ENCODE measurements at places on chromosomes 11 and 22.

- no peak for DNase-seq
These were observed 4.0 kb downstream of the TAF10 start for GRCh38 chr11:6608011-6608410.

DNA sequence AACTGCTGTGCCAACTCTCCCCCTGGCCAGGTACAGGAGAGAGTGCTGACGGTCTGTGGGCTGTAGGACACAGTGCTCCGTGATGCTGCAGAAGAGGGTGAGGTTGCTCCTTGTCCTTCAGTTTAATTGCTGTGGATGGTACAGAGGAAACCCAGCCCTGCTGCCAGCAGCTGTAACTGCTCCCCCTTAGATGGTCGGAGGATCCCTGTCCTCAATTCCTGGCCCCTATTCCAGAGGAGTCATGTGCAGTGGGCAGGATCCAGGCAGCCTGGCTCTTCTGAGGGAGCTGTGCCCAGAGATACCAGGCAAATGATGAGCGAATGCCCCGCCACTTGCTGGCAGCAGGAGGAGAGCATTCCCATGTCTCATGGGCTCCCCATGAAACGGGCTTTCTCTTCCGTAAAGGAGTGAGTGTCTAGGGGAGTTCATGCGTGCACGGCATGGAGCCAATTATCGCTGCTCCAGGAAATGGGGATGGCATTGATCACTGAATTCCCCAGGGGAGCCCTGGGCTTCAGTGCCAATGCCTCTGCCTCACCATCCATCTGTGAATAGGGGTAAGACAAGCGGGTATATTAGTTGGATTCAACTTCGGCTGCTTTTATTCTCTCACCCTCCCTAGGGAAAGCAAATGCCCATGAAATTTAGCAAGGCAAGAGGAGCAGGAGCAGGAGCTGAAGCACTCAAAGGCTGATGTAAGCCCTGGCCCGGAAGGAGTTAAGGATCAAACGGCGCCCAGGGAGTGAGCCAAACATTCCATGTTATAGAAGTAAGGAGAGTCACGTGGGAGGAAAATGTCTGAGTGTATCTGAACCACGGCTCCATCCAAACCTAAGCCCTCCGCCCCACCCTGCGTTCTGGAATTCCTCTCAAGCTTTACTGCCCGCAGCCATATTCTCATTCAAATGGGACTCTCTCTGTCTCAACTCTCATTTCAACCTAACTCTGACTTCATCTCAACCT is 51.0 kb upstream of the CSNK2A3 start:
- no peak for DNase-seq

DNA sequence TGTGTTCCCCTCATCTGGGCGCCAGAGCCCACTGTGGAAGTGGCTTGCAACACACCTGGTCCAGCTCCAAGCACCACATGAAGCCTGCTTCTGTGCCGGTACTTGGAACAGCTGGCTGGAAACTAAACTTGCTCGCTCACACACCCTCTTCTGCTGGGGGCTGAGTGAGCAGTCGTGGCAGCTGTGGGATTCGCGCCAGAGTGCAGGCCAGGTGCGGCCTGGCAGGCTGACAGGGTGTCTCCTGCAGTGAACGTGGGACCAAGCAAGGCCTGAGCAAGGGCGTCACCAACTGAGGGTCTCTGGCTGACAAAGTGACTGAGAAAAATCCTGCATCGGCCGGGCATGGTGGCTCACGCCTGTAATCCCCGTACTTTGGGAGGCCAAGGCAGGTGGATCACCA is 15.2 kb downstream of the SMC1B start:
- DNase-seq = no peak

- no peak for DNase-seq
These were observed 71.3 kb downstream of the BCR start for GRCh38 chr22:23251445-23252093.

GRCh38 chr11:102812188-102812587 is 14.2 kb upstream of the MMP1 start:
- DNase-seq = no peak

DNA sequence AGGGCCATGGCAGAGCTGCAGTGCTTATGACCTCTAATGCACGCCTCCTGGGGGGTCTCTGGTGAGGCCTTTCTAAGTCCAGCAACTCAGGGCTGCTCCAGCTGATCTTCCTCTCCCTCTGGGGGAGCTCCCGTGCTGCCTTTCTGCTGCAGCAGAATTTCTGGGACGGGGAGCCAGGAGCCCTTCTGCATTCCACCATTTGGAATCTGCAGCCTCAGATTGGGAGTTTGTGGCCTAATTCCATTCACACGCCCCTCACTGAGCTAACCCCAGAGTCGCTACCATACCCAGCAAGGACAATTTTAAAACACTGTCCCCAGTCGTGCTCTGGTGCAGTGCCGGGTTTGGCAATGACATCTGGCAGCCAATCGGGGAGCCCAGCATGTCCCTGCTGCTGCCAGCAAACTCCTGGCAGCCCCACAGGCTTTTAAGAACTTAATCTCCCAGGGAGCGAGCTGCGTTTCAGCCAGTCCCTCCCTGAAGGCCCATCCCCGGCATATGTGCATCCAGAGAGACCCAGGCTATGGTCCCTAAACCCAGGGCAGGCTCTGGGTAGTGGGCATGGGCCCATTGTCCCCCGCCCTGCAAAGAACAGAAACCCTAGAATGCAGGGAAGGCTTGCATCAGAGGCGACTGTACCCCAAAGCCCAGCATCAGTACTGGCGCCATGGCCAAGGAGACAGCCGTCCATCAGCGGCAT is 4.7 kb downstream of the SHANK2 start:
- no peak for DNase-seq

GRCh38 chr11:107567739-107568335 is 2.3 kb upstream of the ALKBH8 start:
- DNase-seq = no peak

DNA sequence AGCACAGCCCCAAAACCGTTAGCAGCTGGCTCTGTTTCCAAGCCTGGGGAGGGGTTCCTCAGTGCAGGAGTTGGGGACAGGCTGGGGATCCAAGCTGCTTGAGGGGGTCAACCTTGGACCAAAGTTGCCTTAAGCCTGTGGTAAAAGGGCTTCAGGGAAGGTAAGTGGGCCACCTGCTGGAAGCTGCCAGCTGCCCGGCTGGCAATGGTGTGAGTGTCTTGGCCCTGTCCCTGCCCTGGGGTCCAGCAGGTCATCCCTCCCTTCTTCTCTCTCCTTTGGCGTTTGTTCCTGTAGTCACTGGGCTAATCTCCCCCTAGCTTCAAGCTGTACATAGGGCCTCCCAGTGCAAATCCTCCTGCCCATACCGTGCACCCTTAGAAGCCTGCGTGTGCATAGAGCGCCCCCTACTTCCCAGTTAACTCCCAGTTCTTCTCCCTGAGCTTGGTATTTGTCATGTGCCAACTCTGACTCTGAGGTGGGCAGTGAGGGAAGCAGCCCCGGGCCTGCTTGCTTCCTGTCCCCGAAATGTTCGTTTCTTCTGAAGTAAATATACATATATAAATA is 4.4 kb downstream of the TMEM258 start:
- no peak for DNase-seq

GRCh38 chr11:86186386-86186785 is 58.2 kb upstream of the EED start:
- DNase-seq = no peak

DNA sequence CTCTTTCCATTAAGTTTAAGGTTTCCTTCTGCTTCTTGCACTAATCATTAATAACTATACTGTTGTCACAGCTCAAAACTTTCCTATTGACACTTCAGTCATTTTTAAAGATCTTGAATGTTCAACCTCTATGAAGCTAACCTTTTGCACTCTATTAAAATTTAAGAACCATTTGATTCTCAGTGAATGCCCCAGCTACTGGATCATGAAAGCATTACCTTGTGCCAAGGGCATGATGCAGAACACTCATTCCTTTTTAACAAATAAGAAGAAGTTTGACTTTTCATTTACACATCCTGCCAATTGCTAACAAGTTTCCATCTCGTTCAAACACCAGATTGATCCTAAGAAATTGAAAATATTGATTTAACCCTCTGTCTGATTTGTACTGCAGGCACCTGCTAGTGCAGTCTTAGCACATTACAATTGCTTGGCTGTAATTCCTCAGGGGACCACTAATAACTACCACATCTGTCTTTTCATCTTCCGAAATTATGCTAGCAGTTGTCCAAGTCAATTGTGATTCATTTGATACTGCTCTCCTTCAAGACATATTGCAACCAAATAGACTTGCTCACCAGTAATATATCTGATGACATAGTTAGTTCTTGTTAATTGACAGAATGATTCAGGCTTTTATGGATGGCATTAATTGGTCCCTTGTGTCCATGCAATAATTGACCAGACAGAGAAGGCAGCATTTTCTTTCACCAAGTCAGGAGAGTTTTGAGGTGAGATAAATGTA is 158.4 kb downstream of the TEAD1 start:
- DNase-seq = no peak

DNA sequence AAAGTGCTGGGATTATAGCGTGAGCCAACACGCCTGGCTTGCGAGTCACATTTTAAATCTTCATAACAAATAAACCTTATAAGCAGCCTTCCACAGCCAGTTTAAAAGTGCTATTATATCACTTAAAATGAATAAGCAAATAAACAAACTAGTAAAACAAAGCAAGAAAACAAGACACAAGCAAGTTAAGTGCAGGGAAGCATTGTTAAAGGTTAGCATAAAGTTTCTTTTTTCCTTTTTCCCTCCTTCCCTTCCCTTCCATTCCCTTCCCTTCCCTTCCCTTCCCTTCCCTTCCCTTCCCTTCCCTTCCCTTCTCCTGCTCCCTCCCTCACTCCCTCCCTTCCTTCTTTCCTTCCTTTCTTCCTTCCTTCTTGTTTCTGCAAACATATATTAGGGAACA is 278.7 kb downstream of the OPCML start:
- no peak for DNase-seq

DNA sequence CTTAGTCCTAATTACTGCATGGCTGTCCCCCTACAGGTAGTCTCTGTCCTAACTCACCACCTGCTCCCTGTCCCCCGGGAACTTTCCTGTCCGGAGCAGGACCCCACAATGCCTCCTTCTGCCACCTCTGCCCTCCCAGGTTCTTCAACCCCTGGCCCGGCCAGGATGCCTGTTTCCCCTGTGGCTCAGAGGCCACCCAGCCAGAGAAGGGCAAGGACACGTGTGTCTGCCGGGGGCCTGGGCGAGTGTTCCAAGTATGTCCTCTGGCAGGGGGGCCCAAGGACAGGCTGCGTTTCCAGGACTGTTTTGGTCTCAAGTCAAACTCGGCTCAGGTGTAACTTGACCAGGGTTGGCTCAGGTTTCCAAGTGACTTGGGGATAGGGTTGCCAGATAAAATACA is 63.8 kb downstream of the BTG4 start:
- no peak for DNase-seq

DNA sequence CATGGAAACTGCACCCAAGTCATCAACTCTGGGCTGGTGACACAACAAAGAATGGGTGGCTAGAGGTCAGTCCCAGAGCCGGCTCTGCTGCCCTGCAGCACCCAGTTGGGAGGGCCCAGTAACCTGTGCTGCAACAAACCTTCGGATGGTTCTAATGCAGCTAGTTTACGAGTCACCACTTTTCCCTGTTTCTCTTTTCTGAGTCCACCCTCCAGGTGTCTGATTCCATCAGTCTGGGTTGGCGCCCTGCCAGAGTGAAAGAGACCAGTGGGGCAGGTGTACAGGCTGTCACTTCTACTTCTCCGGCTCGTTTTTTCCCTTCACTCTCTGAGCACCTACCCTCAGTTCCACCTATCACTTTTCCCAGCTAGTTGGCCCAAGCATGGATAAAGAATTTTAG is 572.9 kb downstream of the NTM start:
- no peak for DNase-seq

DNA sequence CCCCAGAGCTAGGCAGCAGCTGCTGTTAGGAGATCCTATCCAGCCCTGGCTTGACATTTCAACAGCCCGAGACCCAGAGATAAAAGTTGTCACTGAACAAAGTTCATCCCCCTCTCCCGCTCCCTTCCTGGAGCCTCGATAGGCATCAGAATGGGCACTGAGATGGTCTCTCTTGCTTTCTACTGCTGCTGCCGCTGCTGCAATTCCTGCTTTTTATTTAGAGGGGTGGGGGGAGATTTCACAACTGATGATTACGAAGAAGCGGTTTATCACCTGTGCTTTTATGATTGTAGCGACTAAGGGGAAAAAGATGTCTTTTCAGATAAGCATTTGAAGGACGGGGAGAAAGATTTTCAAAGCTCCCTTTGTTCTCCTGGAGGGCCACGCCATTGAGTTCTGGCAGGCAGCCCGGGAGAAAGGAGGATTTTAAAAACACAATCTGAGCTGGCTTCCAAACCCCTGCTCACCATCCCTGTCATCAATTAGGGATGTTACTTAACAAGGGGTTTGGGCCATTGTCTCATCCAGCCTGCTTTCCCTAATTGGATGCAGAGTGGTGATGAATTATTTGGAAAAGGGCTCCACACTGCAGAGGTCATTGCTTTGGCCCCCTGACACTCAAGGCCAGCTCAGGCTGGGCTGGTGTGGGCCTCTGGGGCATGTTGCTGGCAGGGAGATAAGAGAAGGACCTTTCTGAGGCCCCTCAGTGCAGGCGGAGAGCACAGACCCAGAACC is 344.7 kb downstream of the BUD13 start:
- no peak for DNase-seq
